Cortex of kidney (tissue), 1 donor: ENCODE measurements at places on chromosomes 5 and 9.

DNA sequence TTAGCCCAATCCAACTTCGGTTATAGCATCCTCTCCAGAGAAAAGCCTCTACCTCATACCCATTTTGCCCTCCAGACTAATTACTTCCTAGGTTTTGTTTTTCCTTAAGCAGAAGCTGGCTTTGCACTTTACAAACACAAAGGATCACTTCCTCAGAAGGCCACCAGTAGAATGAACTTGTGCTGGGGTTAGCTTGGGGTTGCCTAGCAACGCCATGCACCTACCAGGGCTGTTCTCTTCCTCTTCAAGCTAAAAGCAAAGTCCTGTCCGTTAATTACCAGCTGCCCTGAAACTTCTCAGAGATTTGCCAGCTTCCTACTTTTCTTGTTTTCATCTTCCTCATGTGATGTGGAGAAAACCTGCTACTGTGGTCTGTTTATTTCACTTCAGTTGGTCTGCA is 132.0 kb upstream of the WWC1 start:
- DNase-seq = no peak

GRCh38 chr5:121691478-121691877 is 160.2 kb upstream of the FTMT start:
- no peak for DNase-seq

- no peak for DNase-seq
Measured at GRCh38 chr5:37554938-37555337, 175.8 kb downstream of the WDR70 start.

DNA sequence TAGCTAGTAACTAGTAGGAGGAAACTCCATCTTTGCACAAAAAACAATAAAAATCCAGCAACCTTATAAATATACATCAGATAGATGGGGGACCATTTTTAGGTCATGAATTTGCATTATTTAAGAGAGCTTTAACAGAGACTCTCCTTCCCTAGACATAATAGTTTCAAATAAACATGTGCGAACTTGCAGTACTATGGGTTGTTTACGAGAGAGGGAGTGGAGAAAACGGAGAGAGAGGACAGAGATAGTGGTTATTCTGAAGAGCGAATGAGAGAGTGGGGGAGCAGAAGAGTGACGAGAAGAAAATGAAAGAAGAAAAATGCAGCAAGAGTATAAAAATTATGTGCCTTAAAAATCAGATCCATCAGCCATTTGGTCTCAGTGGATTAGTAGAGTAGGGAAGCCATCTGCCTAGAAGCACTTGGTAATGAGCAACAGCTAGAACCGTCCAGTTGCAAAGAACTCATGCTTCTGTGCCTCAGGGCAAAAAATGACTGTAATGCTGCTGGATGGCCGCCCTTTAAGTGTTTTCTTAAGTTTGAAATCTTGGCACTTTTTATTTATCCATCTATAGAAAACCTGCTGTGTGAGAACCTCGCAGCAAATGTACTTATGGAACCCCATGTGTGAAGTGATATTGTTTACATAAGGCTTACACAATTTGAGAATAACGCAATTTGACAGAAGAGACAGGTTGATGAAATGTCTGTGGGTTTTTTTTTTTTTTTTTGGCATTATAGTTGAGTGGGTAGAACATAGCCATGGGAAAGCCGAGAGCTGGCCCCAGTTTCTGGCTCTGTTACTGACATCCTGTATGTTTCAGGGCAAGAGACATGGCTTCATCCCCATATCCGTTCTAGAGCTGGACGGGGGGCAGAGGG is 95.6 kb upstream of the ZNF608 start:
- no peak for DNase-seq

DNA sequence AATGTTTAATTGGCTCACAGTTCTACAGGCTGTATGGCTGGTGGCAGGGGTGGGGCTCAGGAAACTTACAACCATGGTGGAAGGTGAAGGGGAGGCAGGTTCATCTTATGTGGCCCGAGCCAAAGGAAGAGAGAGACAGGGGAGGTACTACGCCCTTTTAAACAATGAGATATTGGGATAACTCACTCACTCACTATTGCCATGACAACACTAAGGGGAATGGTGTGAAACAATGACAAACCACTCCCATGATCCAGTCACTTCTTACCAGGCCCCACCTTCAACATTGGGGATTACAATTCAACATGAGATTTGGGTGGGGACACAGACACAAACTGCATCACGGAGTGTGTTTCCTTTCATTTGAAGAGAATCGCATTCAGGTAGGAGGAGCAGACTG is 220.9 kb downstream of the GADD45G start:
- DNase-seq = no peak

- no peak for DNase-seq
Measured at GRCh38 chr5:73902327-73903051, 276.5 kb downstream of the ARHGEF28 start.

- DNase-seq = no peak
Measured at GRCh38 chr9:69469136-69469535, 144.1 kb downstream of the ENTREP1 start.

GRCh38 chr5:7181841-7182240 is 214.1 kb upstream of the ADCY2 start:
- DNase-seq = no peak

DNA sequence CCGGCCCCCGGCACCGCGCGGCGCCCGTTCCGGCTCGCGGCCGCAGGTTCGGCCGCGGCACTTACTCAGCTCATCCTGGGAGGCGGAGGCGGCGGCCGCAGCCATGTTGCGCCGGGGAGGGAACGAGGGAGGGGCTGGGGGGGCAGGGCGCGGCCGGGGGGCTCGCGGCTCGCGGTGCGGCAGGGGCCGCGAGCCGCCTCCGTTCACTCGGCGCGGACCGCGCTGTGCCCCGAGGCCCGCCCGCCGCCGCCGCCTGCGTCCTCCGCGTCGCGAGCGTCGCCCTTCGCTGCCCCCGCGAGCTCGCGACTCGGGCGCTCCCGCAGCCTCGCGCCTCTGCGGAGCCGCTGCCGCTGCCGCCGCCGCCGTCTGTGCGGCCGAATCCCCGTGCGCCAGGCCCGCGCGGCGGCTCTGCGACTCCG is 735 bp downstream of the ECPAS start:
- no peak for DNase-seq

GRCh38 chr9:94672811-94673487 is 33.6 kb upstream of the FBP1 start:
- no peak for DNase-seq

DNA sequence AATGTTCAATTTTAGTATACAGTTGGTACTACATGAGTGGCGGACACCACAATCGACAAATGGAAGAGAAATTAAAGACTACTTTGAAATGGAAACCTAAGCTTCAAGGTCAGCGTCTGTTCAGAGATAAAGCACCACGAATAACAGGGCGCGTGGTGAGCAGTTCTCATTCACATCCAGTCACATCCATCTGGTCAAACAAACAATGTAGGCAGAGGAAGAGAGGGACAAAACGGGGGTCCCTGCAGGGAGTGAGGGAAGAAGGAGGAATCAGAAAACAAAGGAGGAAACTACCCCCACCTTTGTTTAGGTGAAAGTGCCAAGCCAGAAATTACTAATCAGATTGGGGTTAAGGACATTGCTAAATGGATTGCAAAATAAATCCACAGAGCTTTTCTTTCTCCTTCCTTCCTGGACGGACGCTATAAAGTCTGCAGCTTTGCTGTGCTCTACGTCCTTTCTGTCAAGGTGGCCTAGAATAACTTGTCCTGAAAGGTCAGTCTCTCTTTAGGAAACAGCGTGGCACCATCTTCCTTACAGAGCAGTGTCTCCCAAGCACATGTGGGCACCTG is 138.6 kb downstream of the ENTREP1 start:
- DNase-seq = no peak

DNA sequence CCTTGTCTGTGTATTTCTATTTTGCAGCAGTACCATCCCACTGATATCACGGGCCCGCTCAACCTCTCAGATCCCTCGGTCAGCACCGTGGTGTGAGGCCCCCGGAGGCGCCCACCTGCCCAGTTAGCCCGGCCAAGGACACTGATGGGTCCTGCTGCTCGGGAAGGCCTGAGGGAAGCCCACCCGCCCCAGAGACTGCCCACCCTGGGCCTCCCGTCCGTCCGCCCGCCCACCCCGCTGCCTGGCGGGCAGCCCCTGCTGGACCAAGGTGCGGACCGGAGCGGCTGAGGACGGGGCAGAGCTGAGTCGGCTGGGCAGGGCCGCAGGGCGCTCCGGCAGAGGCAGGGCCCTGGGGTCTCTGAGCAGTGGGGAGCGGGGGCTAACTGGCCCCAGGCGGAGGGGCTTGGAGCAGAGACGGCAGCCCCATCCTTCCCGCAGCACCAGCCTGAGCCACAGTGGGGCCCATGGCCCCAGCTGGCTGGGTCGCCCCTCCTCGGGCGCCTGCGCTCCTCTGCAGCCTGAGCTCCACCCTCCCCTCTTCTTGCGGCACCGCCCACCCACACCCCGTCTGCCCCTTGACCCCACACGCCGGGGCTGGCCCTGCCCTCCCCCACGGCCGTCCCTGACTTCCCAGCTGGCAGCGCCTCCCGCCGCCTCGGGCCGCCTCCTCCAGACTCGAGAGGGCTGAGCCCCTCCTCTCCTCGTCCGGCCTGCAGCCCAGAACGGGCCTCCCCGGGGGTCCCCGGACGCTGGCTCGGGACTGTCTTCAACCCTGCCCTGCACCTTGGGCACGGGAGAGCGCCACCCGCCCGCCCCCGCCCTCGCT is 1.9 kb downstream of the LRRC26 start:
- DNase-seq = no peak

DNA sequence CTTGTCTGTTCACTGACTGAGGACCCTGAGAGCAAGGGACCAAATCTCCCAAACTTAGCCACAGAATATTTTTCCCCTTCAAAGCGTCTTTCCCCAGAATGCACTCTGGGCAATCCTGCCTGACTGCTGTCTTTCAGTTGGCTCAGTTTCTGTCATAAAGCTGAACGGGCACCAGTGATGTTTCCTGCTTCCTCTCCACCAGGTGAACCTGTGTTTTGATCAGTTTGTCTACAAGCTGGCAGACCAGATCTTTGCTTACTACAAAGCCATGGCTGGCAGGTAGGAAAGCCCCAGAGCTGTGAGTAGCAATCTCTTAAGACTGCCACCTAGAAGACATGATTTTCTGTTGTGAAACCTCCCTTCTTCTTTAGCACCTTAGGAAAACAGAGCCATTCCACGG is 61.8 kb downstream of the CYFIP2 start:
- DNase-seq = no peak

DNA sequence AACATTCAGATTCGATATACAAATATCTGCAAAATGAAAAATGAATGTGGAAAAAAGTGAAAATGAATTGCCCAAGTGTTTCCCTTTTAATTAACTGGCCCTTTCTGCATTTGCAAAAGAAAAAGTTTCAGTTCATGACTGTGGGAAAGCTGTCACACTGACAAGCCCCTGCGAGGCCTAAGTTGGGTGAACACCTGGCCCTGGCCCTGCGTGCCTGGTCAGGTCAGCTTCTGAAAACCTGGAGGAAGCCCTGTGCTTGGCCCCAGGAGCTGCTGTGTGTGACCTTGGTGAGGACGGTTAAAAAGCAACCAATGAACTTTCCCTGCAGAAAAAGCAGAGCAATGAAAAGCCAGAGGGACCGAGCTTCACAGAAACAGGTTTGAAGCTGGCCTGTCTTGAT is 41.0 kb upstream of the SHC3 start:
- DNase-seq = no peak

DNA sequence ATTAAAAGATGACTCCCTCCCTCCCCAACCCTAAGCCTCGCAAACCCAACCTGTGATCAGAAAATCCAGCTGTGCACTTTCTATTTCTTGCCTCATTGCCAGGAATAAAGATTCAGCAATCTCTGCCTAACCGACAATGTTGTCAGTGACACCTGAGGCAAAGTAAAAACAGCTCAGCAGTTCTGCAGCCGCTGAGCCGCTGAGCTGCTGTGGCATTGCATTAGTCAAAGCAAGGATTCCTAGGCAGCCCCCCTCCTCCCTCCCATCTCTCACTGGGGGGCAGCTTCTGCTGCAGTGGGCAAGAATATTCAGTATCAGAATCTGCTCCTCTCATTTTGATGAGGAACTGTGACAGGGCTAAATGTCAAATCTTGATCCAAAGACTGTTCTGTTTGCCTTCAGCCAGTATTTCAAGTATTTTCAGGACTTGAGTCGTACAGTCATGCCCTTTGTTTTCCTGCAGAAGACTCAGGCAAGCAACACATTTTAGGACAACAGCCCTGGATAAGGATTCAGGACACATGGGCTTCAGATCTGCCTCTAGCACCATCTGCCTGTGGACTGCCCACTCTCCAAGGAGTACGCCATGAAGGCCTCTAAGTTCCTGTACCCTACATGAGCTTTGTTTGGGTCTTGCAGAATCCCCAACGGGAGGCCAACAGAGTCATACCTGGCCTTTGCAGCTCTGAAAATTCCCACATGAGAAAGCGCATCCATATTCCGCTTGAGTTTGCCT is 41.1 kb upstream of the DAP start:
- DNase-seq = no peak

- DNase-seq = no peak
Measured at GRCh38 chr5:170937072-170937471, 75.3 kb downstream of the RANBP17 start.

- no peak for DNase-seq
Measured at GRCh38 chr9:109507421-109507838, 9.3 kb upstream of the PTPN3 start.

DNA sequence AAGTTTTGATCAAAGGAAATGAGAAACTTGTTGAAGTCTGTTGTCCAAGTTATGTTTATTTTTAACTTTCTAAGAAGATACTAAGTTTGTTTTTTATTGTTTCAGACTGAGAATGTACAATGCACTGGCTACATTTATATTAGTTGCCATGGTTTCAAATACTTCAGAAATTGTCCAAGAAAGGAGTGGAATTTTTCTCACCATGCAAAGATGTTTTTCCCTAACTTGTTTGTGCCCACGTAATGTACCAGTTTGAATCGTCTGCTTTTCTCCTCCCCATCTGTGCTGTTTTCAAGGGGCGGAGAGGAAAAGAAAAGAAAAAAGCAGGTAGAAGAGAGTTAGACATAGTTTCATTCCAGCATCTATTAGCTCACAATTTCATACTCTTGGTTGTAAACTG is 407.0 kb downstream of the KCTD16 start:
- no peak for DNase-seq

DNA sequence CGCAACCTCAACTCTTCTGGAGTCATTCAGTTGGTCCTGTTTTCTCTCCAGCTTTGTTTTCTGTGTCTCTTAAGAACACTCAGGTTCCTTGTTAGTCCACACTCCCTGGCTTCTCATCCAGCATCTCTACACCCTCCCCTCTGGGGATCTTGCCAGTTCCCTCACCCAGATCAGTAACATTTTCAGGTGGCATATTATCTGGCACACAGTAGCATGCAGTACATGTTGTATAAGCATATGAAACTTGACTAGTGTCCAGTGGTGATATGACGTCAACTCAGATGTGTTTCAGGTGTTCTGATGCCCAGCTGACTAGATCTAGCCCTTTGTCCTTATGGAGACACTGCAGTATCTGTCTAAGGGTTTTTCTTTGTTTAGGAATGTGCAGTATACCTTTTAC is 184.3 kb downstream of the ARHGAP26 start:
- DNase-seq = no peak

- no peak for DNase-seq
Measured at GRCh38 chr9:70868661-70869652, 252.5 kb downstream of the TRPM3 start.

DNA sequence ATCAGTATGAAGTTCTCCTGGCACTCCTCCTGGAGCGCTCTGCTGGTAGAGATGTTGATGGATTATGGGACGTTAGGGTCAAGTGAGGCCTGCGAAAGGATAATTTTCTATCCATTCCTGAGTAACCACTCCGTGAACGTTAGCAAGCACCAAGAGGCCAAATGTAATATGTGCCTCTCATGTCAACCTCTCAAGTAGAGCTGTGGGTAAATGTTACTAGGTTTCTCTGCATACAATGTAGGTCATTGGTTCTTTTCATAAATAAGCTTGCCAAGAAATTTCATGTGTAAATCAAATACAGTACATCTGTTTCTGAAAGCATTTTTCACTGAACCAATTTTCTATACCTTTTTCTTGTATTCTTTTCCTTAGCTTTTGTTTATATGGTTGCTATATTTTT is 126.3 kb downstream of the KDM4C start:
- DNase-seq = no peak
